ENCODE measurements at places on chromosomes 6 and 20.
A peak's percentile ranks its signal among the peaks of the same experiment; 100 is the strongest.

DNA sequence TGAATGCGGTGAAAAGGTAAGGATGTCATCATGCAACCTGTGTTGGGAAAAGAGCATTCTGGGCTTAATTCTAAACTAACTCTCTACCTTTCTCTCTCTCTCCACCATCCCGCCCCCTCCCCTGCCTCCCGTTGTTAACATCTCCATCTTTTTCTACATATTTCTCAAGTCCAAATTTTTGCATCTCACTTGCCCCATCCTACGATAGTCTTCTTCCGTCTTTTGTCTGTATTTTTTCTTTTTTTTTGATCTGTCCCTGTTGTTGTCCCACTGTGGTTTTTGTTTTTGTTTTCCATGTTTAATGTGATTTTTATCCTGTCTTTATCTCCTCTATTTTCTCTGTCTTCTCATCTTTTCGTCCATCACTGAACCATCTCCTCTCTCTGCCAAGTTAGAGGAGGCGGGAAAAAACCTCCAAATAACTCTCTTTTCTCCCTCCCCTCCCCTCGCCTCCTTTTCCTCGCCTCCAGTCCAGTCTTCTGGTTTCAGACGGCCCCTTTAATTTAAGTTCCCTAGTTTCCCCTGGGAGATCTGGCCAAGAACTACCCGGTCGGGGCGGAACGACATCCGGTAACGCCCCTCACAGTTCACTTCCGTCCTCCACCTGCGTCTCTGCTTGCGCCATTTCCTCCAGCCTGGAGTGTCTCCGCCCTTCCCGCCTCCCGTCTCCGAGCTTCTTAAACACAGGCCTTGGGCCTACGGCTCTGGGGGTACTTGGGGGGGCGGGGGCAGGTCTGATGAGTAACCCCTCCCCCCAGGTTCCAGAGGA lies at the start of gene NFKBIL1:
TSS of gene NFKBIL1 (plus strand) at position 651 of the 769 bp plus-strand sequence. CDS start at position 738, 87 bp downstream.
- DNase-seq = peak; percentile 95

DNA sequence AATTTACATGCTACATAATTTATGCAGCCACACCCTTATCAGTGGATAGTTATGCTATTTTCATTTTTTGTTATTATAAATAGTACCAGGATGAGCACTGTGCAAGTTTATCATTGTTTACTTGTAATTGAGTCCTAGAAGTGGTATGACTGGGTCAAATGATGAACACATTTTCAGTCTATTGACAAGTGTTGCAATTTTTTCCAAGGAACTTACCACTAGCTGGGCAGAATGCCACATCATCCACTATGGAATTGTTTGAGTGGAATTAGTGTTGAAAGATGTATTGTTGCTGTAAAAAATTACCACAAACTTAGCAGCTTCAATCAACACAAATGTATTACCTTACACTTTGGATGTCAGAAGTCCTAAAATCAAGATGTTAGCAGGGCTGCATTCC lies 38.1 kb upstream of the OPN5 start:
- DNase-seq = peak; percentile 12

GRCh38 chr6:16399158-16399557 lies 160.8 kb downstream of the GMPR start:
- DNase-seq = no peak

DNA sequence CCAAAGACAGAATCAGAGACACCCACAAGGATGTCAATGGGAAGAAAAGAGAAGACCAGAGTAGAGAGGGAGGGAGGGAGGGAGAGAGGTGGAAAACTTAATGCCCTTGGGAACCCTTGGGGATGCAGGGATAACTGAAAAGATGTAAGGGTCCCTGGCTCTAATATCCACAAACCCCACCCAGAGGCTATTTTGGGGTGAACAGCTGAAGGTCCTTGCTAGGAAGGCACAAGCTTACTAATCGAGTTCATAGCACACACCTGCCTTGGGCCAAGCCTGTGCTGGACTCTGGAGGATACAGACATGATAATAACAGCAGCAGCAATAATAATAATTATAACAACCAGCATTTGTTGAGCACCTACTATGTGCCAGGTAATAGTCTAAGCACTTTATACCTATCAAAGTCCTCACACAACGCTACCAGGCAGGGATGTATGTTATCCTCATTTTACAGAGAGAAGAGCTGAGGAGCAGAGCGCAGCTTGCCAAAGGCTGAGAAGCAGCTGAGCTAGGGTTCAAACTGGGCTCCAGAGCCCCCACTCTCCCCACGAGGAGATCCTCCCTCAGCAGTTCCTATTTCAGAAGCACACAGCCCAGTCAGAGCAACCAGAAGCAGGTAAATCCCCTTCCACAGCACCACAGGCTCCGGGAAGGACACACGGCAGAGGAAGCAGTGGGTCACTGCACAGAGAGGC lies 174.2 kb downstream of the ANKRD60 start:
- no peak for DNase-seq

GRCh38 chr20:48679599-48679998 lies 148.2 kb downstream of the PREX1 start:
- DNase-seq = no peak

- no peak for DNase-seq
Measured at GRCh38 chr6:112338166-112338709, 8.9 kb upstream of the RFPL4B start.

- DNase-seq = no peak
Measured at GRCh38 chr20:44497761-44498160, 22.1 kb downstream of the TTPAL start.

- DNase-seq = no peak
Measured at GRCh38 chr6:131972741-131973140, 21.6 kb upstream of the CCN2 start.

DNA sequence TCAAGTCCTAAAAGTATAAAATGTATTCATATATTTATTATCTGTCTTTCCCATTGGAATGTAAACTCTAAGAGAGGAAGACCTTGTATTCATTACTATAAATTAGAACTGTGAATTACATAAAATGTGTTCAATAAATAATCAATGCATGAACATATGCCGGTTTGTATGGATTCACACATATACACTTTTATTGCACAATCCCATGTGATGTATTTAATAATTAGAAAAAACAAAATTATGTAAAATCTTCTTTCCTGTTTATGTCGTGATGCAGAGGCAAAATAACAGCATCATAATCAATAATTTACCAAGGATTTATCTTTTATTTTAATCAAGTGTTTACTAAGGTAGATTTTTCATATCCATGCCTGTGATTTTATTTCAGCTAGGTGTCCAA lies 240.5 kb downstream of the KHDRBS2 start:
- DNase-seq = no peak

- DNase-seq = peak; percentile 97
Measured at GRCh38 chr20:17836303-17836861, 132.2 kb downstream of the SNX5 start.

GRCh38 chr6:44298864-44299263 lies 14.3 kb downstream of the AARS2 start:
- no peak for DNase-seq

DNA sequence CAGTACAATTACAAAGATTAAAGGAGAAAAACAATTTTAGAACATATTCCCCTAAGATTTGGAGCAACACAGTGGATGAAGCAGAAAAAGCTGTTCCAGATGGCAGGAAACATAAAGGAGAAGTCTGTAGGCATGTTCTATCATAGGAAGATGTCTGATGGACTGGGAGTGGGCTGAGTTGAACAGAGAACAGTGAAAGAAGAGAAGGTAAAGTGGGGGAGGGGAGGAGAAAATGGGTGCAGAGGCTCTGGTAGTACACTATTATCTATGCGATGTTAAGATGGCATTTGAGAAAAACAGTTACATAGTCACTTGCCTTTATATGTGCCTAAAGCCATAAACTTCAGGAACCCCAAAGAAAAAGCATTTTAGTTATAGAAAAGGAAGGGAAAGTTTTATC lies 4.2 kb upstream of the PHIP start:
- DNase-seq = no peak

DNA sequence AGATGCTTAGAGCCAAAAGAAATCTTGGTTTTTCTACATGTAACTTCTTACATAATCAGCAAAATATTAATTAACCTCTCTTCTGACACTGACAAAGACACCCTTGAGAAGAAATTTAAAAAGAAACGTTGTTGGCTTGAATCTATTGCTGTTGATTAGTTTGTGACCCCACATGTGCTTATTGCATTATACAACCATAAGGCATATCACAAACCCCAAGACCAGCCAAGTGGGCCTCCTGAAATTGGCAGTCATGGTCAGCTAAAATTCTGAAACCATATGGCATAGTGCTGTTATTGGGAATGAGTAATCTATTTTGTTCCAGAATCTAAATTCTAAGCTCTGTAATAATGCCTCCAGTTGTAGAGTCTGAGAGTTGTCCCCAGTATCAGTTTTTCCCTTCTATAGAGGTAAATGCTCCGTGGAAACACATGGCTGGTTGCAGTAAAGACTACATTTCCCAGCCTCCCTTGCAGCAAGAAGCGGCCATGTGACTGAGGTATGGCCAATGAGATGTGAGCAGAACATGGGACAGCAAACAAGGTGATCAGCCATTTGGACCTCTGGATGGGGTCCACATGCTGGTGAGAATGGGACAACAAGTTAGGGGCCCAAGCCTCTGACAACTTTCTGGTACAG lies 42.3 kb upstream of the PTPN1 start:
- no peak for DNase-seq

- no peak for DNase-seq
Measured at GRCh38 chr20:52936351-52937340, 35.5 kb upstream of the TSHZ2 start.

GRCh38 chr6:21111093-21111725 lies 482.3 kb upstream of the SOX4 start:
- peak; percentile 11 for DNase-seq

GRCh38 chr20:37519508-37520418 lies 1.3 kb upstream of the NNAT start:
- no peak for DNase-seq

- no peak for DNase-seq
Measured at GRCh38 chr6:29678114-29678513, 2.8 kb downstream of the ZFP57 start.
